ENCODE measurements at places on chromosomes 13 and 19. TPM values are rescaled to one million over a fixed set of nuclear protein-coding genes. Genes with fewer than 3 reads are reported as not detected.

- DNase-seq = no peak
Measured at GRCh38 chr13:28056970-28057712, 43.2 kb downstream of the FLT3 start.

DNA sequence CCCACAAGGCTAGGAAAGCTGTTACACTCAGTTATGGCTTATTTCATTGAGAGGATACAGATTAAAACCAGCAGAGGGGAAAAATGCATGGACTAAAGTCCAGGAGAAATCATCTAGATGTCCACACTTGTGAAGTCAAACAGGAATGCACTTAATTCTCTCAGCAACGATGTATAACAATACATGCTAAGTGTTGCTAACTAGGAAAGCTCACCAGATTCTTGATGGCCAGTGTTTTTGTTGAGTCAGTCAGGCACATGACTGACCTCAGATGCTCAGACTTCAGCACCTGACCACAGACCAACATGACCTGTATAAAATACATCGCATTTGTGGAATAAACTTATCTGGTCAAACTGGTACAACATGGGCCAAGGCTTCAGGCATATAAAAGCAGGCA lies 470.2 kb upstream of the PRR20A start:
- DNase-seq = no peak

- DNase-seq = no peak
Measured at GRCh38 chr13:86567119-86567518, 767.9 kb upstream of the SLITRK6 start.

DNA sequence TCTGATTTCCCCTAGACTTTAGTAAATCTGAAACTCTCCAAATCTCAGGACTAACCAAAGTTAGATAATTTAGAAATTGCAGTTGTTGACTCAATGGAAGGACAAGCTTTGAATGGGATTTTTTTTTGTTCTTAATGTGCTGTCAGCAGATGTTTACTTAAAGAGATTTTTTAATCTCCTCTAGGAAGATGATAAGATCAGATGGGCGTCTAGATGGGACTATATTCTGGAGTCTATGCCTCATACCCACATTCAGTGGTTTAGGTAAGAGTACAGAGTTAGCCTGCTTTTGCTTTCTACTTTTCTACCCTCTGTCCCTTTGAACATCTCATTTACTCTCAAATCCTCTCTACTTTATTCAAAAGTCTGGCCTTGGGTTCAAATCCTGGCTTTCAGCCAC lies 39.3 kb downstream of the TM9SF2 start:
- DNase-seq = no peak

- no peak for DNase-seq
Measured at GRCh38 chr19:56107626-56108351, 13.3 kb downstream of the ZNF787 start.

DNA sequence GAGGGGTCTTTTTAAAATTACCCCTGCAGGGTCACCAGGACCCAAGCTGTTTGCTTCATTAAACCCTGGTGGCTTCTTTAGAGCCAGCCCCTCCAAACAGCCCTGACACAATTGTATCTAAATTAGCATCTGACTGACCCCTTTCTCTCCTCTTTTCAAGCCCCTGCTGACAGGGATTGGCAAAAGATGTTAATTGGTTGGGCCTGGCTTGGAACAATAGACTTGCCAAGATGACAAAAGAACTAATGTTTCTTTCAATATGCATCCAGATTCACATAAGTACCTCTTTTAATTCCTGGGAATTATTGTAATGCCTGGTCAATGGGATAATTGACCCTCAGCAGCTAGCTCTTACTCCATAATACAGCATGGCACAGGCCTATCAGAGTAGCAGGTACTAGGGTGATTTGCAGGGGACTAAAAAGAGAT lies 140.8 kb downstream of the SHISA2 start:
- no peak for DNase-seq

DNA sequence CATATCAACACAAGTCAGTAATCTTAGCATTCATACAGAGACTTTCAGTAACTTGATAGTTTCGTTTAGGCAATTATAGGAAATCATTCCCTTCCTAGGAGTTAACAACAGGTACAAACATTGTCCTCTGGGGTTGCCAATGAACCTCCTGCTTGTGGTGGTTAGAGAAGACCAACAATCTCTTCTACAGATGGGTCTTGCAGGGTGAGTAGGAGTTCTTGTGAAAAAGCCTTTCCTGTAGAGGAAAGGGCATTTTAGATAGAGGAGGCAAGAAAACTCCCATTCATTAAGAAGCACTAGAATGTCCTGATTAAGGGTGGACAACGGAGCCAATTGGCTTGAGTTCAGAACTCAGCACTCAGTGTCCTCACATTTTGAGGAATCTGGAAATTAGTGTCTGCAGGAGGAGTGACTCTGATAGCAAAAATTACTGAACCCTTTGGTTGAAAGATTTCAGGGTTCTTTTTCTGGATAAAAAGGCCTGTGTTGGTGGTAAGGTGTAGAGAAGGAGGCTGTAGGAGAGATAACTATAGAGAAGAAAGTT lies 4.2 kb downstream of the WDFY2 start:
- no peak for DNase-seq

The CGB1 gene
- total RNA-seq = not detected

GRCh38 chr19:50933640-50934039 lies 19.2 kb downstream of the KLK5 start:
- peak; percentile 17 for DNase-seq

The CSNK1G2 gene
- 69.5 TPM for total RNA-seq

The CPB2 gene
- not detected for total RNA-seq

GRCh38 chr19:35052599-35053190 lies 11.2 kb downstream of the HPN start:
- no peak for DNase-seq

DNA sequence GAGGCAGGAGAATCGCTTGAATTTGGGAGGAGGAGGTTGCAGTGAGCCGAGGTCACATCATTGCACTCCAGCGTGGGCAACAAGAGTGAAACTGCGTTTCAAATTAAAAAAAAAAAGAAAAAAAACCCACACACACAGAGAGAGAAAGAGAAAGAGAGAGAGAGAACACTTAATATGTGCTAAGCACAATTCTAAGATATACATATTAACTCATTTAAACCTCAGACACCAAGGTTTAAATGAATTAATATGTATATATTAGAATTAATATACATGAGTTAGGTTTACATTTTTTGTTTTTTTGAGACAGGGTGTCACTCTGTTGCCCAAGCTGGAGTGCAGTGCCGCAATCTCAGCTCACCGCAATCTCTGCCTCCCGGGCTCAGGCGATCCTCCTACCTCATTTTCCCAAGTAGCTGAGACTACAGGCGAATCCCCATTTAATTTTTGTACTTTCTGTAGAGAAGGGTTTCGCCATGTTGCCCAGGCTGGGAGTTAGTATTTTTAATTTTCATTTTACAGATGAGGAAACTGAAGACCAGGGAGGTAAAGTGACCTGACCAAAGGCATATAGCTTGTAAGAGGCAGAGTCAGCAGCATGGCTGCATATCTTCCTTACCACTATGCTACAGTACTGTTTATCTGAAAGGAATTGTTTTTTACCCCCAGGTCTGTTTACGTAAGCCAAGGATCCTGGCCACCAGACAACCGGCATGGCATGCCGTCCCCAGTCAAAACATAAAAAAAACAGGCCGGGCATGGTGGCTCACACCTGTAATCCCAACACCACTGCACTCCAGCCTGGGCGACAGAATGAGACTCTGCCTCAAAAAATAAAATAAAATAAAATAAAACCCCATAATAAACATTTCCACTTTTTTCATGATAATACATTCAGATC lies 2.3 kb downstream of the SYMPK start:
- no peak for DNase-seq

The C5AR1 gene
- total RNA-seq = 0.32 TPM

The HS6ST3 gene
- total RNA-seq = not detected
